NCI-H748 treated with DMSO at 0.1 percent for 48 hours (cell line): ENCODE measurements at places on chromosomes 16 and 17.

- DNase-seq: no peak
Measured at GRCh38 chr16:78903237-78903636, 697.3 kb downstream of the MAF start.

- no peak for DNase-seq
Measured at GRCh38 chr17:19656851-19657581, 8.5 kb downstream of the ALDH3A2 start.

DNA sequence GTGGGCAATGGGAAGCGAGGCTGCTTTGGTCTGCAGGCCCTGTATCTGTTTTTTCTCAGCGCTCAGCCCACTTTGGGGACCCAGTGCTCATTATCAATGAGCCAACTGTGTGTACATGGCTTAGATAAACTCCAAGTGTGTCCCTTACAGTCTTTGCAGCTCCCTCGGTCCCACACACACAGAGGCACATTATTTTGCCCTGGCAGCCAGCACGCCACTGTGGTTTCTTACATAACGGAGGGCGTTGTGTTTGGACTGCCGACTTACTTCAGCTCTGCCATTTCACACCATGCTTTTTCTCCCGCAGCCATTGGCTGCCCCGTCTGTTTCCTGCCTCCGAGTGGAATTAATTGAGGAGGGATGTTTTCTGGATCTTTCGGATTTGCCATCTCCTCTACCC, 56.5 kb upstream of the CLEC18A start:
- DNase-seq: no peak

- DNase-seq: no peak
Measured at GRCh38 chr17:59620064-59620359, 317 bp downstream of the CLTC start.

DNA sequence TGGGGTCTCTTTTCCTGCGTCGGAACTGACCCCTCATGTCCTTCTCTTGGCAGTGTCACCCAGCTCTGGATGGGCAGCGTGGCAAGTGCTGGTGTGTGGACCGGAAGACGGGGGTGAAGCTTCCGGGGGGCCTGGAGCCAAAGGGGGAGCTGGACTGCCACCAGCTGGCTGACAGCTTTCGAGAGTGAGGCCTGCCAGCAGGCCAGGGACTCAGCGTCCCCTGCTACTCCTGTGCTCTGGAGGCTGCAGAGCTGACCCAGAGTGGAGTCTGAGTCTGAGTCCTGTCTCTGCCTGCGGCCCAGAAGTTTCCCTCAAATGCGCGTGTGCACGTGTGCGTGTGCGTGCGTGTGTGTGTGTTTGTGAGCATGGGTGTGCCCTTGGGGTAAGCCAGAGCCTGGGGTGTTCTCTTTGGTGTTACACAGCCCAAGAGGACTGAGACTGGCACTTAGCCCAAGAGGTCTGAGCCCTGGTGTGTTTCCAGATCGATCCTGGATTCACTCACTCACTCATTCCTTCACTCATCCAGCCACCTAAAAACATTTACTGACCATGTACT, 13.2 kb downstream of the IGFBP4 start:
- no peak for DNase-seq

GRCh38 chr16:69503244-69503643, 62.5 kb upstream of the NFAT5 start:
- DNase-seq: no peak

- DNase-seq: no peak
Measured at GRCh38 chr17:63488851-63489250, 12.0 kb downstream of the ACE start.

- DNase-seq: no peak
Measured at GRCh38 chr17:1995907-1996799, 29.0 kb downstream of the RTN4RL1 start.

DNA sequence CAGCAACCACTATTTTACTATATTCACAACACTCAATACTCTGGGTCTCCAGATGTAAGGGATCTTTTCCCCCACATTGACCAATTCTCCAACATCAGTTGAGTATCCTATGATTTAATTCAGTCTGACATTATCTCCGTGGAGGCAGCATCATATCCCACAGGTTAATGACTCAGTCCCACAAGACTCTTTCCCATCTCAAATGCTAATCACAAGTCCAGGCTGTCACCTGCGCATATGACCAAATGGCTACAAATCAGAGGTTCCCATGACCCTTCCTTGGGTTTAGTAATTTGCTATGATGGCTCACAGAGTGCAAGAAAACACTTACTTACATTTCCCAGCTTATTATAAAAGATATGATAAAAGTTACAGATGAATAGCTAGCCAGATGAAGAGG, 18.7 kb downstream of the ACSM3 start:
- DNase-seq: no peak

DNA sequence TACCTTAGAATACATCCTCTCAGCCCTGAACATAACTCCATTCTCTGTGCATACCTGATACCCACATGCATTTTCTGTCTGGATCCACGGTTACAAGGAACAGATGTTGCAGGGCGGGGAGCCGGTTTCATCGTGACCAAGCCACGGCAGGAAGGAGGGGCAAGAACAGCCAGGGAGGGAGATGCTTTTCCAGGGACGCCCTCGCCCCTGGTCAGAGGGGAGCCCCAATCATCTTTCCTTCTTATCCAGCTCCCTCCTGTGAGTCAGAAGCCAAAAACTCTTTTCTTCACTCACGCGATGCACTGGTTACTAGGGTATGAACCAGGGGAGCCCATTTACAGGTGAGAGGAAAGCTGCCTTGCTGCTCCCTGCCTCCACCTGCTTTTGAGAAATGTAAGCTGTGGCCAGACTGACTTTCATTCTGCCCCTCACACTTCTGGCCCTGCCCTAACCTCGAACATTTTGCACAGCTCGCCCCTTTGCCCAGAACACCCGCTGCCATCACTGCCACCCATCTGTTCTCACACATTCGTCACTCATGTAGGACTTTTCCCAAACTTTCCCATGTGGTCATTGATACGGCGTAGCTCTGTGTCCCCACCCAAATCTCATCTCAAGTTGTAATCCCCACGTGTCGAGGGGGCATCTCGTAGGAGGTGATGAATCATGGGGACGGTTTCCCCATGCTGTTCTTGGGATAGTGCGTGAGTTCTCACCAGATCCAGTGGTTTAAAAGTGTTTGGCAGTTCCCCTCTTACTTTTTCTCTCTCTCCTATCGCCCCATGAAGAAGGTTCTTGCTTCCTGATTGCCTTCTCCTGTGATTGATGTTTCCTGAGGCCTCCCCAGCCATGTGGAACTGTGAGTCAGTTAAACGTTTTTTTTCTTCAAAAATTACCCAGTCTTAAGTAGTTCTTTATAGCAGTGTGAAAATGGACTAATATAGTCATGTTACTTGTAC, 20.5 kb downstream of the FOXL1 start:
- DNase-seq: no peak

DNA sequence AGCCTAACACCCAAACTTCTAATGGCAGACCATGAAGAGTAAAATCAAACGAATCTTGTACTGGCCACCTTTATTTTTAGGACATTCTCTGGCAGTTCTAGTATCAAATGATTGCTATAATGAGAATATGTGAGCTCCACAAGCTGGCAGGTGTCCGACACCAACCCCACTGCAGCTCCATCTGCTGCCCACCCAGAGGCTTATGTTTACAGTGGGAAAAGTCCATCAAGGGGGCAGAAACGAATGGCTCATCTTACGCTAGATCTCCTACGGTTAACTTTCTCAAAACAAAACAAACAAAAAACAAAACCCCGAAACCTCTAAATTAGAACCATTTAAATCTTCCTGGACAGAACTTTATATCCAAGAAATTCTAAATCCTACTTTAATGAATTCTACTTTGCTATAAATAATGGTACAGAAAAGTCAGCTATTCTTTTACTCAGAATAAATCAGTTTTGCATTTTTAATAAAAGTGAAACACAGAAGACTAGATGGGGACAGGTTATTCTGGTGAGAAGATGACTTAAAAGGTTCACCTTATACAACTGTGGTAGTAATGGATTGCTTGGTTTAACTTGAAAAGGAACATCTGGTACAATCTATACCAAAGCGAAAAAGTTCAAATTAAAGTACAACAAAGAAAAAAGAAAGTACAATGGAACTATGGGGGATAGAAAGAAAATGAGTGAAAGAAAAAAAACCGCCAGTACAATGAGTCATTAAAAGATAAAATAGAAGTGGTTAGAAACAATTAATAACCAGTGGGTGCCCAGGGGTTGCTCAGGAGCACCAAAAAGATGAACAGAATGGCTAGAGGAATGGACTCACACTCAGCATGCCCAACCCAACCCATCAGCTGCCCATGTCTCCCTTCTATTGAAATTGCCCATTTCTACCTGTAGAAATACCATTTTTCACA, 40.2 kb downstream of the GRB2 start:
- DNase-seq: no peak

GRCh38 chr16:57986196-57986595, 14.3 kb downstream of the ZNF319 start:
- DNase-seq: no peak

- peak; percentile 33 for DNase-seq
Measured at GRCh38 chr16:18983565-18984434, at the start of gene TMC7. TSS of gene TMC7 (plus strand) at chr16:18983934. CDS start at chr16:18984064, 130 bp downstream.

- DNase-seq: no peak
Measured at GRCh38 chr17:72693151-72693878, 399.2 kb downstream of the SLC39A11 start.

GRCh38 chr16:75244844-75245758, 6.3 kb downstream of the BCAR1 start:
- DNase-seq: no peak

DNA sequence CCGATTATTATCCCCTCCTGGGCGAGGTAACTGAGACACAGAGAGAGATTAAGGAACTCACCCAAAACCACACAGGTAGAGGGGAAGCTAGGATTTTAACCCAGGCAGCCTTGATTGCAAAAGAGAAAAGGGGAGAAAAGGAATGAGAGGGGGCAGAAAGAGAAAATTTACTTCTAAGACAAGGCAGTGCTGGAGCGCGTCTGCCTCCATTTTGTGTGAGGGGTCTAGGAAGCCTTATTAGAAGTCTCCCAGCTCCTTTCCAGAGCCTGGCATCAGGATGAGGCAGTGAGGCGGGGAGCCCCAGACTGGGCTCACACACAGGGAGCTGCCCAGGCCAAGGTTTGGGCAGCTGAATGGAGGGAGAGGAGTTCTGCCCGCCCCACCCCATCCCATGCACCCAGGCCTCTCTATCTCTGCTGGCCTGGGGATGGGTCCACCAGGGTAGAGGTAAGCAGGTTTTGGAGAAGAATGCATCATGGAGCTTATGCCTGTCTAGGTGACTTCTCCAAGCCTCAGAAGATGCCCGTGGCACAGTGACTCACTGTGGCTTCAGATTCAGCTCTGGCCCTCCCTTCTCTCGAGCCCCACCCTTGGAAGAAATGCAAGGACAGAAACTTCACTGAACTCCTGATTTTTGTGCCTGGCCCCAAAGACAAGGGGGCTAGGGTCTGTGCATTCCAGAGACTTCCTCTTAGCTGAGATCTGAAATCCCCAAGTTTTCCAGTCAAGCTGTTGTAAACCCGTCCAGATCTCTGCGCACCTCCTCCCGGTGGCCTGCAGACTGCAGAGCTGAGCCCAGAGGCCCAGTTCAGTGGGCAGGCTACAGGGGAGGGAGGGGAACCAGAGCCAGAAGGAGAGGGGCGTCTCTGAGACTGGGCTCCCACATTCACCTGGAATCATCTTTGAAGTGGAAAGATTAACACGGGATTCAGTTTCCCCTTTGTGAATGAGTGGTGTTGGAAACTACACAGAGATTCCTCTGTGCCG, 95.1 kb upstream of the CDH5 start:
- DNase-seq: no peak

DNA sequence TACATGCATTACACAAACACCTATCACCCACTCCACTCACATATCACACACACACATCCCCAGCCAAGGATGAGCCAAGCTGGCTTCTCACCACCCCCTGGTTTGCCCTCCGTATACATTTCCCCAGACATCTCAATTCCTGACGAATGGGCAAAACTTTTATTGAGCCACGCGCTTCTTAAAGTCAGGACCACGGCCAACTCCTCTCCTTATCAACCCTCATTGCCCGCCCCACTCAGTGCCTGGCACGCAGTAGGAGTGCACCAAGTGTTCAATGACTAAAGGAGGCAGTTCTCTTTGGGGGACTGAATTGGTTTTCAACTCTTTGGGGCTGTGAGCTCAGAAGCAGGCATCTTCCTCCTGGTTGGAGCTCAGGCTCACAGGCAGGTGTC, 22.5 kb upstream of the C16orf78 start:
- no peak for DNase-seq

GRCh38 chr17:4980644-4981216, 6.7 kb downstream of the CAMTA2 start:
- peak; percentile 48 for DNase-seq

DNA sequence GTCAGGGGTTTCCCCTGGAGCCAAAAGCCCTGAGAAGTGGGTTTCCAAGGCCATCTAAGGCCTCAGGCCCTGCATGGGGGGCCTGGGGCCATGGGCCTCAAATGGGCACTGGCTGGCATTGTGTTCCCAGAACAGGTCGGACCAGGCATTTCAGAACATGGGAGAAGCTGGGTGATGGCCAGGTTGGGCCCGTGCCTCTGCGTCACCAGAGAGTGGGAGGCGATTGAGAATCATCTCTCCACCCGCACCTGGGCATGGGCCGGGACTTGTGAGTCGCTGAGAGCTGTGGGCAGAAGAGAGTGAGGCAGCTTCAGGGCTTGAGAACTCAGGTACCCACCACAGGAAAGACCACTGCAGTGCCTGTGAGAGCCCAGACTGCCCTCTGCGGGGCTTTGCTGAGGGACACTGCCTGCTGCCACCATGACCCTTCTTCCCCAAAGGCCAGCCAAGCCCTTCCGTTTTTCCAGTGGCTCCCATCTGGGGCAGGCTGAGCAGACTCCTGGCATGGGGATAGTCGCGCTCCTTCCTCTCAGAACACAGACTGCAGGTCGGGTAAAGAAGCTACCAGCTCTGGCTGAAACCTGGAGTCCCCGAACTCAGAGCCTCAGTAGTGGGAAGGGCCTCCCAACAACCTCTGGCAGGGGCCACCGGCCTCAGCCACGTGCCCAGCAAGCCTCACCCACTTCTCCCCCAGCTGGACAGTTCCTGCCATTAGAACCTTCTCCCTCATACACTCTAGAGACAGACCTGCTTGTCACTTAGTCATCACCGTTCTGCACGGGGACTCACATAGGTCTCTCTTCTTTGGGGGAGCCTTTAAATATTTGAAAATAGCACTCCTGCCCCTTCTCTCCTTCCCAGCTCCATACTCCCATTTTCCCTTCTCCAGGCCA, 1.6 kb downstream of the RAB11FIP4 start:
- no peak for DNase-seq

- no peak for DNase-seq
Measured at GRCh38 chr16:30474074-30474452, 1.5 kb downstream of the ITGAL start.

DNA sequence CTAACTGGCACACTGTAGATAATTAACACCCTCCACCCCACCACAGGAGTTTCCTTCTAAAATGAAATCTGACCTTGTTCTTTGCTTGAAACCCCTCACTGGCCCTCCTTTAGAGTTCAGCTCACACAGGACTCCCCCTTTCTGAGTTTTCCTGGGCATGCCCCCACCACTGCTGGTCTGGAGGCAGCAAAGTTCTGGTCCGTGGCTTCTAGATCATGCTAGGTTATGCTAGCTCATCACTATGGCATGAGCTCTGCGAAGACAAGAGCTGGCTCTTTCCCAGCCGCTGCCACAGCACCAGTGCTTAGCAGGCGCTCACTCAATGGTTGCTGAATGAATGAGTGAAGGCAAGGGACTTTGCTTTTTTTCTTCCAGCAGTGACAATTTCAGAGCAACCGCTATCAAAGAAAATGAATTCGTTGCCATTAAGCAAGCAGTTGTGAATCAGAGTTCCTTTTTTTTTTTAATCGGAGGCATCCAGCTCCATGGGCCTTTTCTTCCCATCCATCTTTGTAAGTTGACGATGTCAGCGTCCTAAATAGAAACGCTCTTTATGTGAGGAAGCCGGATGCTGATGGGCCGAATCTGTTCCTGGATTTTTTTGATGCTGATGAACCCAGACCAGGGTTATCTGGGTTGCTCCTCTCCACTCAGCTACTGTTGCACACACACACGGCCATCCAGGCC, 80.8 kb upstream of the NOL11 start:
- no peak for DNase-seq
